Stimulated activated CD4-positive, alpha-beta T cell treated with anti-CD3 and anti-CD28 coated beads, Interleukin-1b, Interleukin-23, amount 100 ng/mL, for 24 hours (primary cell): ENCODE measurements at places on chromosomes 5 and 9.

DNA sequence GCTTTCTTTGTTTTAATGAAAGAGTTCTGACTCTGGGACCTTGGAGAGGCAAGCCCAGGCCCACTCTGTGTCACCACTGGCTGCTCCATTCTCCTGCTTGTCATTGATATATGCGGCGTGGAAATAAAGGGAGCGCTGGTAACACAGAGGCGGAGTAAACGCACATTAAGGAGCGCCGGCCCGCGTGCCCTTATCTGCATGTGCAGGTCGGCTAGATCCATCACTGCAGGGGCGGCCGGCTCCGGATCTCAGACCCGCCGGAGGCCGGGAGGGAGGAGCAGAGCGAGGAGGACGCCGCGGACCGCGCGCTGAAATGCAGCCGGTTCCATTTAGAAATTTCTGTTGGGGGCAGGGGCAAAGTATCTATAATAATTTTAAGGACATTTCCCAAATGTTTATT is 70.8 kb downstream of the MRPL36 start:
- DNase-seq, result no peak

DNA sequence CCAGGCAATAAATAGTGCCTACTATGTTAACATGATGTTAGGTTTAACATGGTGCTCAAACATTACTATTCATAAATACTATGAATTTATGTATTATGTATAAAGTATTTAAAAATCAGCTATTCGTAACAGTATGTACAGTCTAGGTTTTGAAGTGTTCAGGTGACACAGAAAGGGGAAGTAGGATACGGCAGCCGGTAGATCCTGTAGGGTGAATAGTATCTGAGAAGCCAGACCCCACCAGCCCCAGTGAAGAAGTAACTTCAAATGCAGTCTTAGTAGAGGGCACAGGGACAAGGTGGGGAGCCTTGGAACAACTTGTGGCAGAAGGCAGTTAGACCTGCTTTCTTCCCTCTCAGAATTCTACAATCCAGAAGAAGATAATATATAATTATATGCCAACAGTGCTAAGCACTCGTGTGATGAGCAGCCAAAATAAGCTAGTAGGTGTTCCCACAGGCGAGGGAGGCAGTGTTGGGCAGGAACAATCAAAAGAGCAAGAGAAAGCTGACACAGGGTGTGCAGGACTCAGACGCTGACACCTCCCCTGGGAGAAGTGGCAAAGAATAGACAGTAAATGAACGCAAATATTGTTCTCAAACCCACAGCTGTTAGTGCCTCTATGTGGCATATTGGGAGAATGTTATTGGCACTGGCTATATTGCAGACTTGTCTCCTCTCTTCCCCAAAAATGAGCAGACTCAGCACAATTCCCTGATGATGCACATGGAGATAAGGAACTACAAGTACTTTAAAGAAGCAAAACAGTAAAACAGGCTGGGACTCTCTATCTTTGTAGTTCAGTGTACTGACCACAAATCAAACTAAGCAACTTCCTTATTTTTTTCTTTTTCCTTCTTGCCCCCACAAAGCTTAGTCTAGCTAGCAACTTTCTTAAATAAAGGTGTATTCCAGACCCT is 4.6 kb downstream of the ZNF367 start:
- no peak for DNase-seq

DNA sequence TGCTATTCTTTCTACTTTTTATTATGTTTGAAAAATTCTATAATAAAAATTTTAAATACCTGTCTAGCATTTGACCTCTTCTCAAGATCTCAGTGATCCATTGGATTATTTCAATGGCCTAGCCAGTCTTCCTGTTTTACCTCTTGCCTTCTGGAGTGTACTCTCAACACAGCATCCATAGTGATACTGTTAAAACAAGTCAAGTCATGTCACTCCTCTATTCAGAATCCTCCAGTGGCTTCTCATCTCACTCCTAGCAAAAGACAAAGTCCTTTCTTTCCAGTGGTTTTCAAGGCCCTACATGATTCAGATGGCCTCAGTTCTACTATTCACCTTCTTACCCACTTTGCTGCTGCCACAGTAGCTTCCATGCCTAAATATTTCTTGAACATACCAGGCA is 1.8 kb downstream of the MARVELD2 start:
- no peak for DNase-seq

DNA sequence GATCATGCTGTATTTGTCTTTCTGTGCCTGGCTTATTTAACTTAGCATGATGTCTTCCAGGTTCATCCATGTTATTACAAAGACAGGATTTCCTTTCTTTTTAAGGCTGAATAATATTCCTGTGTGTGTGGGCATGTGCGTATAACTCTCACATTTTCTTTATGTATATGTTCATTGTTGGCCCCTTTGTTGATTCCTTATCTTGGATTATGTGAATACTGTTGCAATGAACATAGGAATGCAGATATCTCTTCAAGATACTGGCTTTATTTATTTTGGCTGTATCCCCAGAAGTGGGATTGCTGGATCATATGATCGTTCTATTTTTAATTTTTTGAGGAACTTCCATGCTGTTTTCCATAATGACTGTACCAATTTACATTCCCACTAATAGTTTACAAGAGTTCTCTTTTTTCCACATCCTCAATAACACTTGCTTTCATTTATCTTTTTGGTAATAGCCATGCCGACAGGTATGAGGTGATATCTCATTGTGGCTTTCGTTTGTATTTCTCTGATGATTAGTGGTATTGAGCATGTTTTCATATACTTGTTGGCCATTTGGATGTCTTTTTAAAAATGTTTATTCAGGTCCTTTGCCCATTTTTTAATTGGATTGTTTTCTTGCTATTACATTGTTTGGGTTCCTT is 38.0 kb downstream of the CREBRF start:
- no peak for DNase-seq

- no peak for DNase-seq
Measured at GRCh38 chr5:148798786-148799185, 27.6 kb upstream of the ADRB2 start.
